ENCODE measurements at places on chromosomes 3 and 15.

- no peak for DNase-seq
These were observed 3.8 kb downstream of the SERPINI1 start for GRCh38 chr3:167739190-167739810.

DNA sequence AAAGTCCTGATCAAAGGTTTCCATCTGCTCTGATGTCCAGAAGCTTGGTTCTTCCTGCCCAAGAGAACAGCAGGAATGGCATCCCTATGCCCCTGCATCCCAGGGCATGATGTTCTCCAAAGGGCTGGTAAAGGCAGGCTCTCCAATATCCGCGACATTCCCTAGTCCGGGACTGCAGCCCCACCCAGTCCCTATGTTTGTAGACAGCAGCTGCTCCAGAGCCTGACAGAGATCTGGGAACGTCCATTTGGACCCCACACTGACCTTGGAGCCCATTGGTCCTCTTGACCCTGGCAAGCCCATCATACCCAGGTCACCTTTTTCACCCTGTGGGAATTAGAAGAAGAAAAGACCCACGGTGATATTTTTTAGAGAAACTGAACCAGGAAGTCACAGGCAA, 46.3 kb downstream of the COLQ start:
- DNase-seq = no peak

GRCh38 chr15:82763361-82764116, 42.3 kb downstream of the FSD2 start:
- no peak for DNase-seq

- DNase-seq = no peak
These were observed 355 bp downstream of the FBXW12 start for GRCh38 chr3:48372377-48372770.

DNA sequence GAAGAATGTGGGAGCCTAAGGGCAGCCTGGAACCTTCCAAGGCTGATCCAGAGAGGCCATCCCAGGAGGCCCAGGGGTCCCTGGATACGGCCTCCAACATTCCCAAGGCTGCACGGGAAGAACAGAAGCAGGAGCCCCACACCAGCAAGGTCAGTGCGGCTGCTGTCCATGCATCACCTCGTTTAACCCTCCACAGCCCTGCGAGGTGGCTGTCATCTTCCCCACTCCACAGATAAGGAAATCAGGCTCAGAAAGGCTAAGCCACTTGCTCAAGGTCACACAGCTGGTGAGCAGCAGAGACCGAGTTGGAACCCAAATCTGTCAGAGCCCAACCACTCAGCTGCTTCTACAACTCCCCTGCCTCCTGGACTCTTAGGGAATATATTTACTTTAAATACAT, 21.6 kb downstream of the SEMA7A start:
- DNase-seq = no peak

- no peak for DNase-seq
These were observed 45.8 kb downstream of the ADPGK start for GRCh38 chr15:72737723-72738122.

GRCh38 chr3:153901152-153901551, 220.0 kb upstream of the ARHGEF26 start:
- DNase-seq = no peak

- DNase-seq = no peak
These were observed 44.7 kb downstream of the CD200 start for GRCh38 chr3:112377568-112378071.

- DNase-seq = no peak
These were observed 16.9 kb downstream of the MRPL46 start for GRCh38 chr15:88450125-88450798.

DNA sequence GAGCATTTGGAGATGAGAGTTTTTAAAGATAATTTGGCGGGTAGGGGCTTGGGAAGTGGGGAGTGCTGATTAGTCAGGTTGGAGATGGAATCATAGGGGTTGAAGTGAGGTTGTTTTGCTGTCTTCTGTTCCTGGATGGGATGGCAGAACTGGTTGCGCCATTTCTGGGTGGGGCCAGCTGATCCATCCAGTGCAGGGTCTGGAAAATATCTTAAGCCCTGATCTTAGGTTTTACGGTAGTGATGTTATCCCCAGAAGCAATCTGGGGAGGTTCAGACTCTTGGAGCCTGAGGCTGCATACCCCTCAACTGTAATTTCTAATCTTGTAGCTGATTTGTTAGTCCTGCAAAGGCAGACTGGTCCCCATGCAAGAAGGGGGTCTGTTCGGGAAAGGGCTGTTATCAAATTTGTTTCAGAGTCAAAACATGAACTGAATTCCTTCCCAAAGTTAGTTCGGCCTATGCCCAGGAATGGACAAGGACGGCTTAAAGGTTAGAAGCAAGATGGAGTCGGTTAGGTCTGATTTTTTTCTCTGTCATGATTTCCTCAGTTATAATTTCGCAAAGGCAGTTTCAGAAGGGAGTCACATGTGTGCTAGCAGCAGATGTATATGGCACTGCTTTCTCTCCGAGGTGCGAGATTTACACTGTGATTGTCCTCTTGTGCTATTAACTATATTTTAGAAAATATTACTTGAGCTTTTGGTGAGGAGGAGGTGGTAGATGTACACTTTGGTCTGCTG, 540.4 kb downstream of the EDEM1 start:
- no peak for DNase-seq

DNA sequence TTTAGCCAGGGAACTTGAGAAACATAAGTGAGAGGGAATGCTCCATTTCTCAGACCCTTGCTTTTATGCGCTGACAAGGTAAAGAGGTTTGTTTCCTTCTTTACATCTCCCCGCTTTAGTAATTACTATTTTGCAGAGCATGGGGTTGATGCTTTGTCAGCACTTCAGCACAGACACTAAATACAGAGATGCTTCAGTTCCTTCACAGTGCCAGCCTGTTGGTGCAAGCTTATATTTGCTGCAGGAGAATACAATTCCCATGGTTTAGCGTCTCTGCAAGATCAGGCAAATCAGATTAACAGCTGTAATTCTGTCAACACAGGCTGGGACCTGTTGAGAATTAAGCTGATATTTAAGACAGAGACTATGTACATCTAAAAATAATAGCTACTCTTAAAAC, 2.9 kb downstream of the FMN1 start:
- no peak for DNase-seq

- DNase-seq = no peak
These were observed 247.5 kb downstream of the CDIN1 start for GRCh38 chr15:36826948-36827347.

GRCh38 chr15:85563328-85563727, 182.9 kb downstream of the AKAP13 start:
- DNase-seq = no peak

DNA sequence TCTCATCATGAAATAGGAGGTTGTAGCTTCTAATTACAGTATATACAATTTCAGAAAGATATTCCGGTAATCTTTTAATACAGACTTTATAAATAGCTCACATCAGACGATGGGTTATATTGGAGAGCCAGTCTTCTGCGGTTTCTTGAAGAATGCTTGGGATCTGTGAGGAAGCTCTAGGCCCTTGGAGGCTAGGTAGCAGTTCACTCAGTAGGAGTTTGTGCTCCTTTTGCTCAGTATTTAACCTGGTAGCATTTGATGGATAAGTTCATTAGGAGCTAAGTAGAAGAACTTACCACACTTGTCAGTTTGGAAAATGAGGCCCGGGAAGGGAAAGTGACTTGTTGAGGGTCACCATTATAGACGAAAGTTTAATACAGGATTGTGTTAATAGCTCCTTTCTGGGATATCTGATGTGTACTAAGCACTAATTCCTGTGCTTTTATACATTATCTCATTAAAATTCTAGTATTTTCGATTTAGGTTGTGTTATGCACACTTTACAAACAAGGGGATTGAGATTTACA, 2.8 kb downstream of the FNDC3B start:
- DNase-seq = no peak

DNA sequence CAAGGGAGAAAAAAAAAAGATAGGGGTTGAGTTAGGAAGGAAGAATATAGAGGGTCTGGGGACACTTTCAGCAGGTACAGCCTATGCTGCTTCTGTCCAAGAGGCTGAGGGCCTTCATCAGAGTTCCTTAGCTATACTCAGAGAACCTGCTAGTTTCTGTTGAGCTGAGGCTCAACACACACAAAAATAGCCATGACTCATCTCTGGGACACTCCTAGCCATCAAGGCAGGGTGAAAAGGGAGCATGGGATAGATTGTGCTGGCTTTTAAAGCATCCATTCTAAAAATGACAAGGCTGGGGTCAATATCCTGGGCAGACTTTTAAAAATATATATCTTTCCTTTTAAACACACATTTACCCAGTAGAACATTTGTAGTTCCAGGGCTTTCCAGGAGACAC, 2.8 kb upstream of the RTP2 start:
- DNase-seq = no peak

GRCh38 chr3:154018100-154018696, 103.0 kb upstream of the ARHGEF26 start:
- no peak for DNase-seq

- DNase-seq = no peak
These were observed 831.5 kb upstream of the NR2F2 start for GRCh38 chr15:95498961-95499360.

DNA sequence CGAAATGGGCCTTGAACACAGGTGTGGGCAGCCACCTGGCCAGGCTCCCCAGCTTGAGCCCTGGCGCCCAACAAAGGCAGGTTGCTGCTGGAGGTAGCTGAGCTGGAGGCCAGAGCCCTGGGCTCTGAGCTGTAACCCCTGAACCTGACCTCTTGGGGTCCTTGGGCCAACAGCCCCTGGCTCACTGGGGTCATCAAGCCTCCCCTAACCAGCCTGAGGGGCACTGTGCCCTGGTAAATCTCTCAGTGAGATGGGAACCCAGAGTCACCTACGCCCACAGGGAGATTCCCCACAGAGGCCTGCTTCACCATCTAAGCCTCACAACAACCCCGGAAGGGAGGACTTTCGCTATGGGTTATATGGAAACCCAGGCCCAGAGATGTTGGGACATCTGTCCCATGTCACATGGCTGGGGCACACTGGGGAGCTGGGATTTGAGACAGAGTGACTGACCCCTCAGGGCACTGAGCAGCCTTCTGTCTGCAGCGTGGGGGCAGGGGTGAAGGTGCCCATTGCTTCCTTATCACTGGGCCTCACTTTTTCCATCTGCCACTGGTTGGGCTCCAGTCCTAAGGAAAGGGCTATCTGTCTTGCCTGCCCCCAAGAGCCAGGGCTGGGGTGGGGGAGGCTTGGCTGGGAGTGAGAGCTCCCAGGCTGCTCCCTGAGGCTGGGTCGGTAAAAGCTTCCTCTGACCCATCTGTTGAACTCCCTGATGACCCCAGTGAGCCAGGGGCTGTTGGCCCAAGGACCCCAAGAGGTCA, 59.1 kb downstream of the IQSEC1 start:
- no peak for DNase-seq

- peak; percentile 54 for DNase-seq
These were observed 300.6 kb downstream of the SATB1 start for GRCh38 chr3:18124501-18124900.

DNA sequence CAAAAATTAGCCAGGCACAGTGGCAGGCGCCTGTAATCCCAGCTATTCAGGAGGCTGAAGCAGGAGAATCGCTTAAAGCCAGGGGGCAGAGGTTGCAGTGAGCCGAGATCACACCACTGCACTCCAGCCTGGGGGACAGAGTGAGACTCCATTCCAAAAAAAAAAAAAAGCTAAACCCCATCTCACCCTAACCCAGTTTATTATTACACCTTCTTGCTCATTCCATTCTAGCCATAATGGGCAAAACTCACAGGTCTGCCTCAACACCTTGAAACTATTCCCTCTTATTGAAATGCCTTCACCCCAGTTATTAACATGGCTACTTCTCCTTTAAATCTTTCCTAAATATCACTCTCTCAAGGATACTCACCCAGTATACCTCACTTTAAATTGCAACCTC, 4.1 kb downstream of the SETD2 start:
- DNase-seq = no peak

DNA sequence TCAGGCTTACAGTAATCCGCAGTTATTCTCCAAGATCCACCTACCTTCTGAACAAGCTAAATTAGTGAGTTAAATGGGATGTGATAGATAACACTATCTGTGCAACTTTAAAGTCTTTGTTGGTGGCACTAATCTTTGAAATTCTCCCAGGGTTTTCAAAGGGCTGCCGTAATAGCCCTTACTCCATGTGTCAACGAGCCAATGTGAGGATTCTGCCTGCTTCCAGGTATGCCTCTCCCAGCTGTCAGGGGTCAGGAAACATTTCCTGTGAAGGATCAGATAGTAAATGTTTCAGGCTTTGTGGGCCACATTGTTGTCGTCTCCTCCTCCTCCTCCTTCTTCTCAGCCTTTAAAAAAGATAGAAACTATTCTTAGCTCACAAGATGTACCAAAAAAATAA, 20.2 kb upstream of the SCN5A start:
- DNase-seq = no peak

GRCh38 chr15:70299931-70300869, 202.5 kb upstream of the TLE3 start:
- DNase-seq = no peak

GRCh38 chr15:77639431-77639830, 6.7 kb upstream of the LINGO1 start:
- DNase-seq = no peak

- DNase-seq = no peak
These were observed 4.5 kb downstream of the ADGRG7 start for GRCh38 chr3:100613721-100614390.

Measured in BJ (cell line).